ENCODE measurements at places on chromosomes 5 and 9.

GRCh38 chr5:65811885-65812284, 89.9 kb downstream of the NLN start:
- no peak overlapping the region for H3K27ac ChIP-seq
- H3K27me3 ChIP-seq, result no peaks in the 10 kb centered on the region
- no peaks in the 10 kb centered on the region for H3K4me1 ChIP-seq

DNA sequence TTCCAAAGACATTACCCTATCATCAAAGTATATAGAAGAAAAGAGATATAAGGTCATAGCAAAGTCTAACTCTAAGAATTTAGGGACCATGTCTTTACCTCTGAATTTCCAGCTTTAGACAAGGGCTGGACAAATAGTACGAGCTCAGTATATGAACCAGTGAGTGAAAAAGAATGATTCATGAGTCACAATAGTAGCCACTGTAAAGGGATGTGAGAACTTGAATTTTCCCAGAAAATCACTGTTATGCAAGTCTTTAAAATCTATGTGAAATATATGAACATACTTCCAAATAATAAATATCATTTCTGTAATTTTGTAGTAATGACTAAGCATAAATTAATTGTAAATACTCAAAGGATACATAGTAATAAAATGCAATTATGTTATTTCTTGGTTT, 305.9 kb upstream of the PRR16 start:
- no peak for DNase-seq
- no peak overlapping the region for H3K27ac ChIP-seq
- H3K4me3 ChIP-seq, result no peak overlapping the region
- no peaks in the 10 kb centered on the region for H3K27me3 ChIP-seq

GRCh38 chr5:141105350-141105749, 5.1 kb downstream of the PCDHB3 start:
- H3K27me3 ChIP-seq, result no peaks in the 10 kb centered on the region
- no peak overlapping the region for H3K27ac ChIP-seq
- H3K36me3 ChIP-seq, result no peaks in the 10 kb centered on the region
- H3K4me1 ChIP-seq, result no peaks in the 10 kb centered on the region
- no peak overlapping the region for H3K4me3 ChIP-seq

DNA sequence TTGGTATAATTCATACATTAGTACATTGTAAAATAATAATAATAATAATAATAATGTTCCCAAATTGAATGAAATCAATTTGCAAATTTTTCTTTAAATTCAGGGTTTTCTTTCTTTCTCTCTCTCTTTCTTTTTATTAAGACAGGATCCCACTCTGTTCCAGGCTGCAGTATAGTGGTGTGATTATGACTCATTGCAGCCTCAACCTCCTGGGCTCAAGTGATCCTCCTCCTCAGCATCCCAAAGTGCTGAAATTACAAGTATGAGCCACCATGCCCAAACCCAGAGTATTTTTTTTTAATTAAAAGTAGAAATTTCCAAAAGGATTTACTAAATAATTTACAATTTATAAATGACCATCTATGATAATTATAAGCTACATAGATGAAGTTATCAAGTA, 117.7 kb downstream of the HOMER1 start:
- no peak overlapping the region for H3K27ac ChIP-seq
- peaks cover 12% of the 10 kb centered on the region for H3K36me3 ChIP-seq
- H3K4me3 ChIP-seq, result no peak overlapping the region

DNA sequence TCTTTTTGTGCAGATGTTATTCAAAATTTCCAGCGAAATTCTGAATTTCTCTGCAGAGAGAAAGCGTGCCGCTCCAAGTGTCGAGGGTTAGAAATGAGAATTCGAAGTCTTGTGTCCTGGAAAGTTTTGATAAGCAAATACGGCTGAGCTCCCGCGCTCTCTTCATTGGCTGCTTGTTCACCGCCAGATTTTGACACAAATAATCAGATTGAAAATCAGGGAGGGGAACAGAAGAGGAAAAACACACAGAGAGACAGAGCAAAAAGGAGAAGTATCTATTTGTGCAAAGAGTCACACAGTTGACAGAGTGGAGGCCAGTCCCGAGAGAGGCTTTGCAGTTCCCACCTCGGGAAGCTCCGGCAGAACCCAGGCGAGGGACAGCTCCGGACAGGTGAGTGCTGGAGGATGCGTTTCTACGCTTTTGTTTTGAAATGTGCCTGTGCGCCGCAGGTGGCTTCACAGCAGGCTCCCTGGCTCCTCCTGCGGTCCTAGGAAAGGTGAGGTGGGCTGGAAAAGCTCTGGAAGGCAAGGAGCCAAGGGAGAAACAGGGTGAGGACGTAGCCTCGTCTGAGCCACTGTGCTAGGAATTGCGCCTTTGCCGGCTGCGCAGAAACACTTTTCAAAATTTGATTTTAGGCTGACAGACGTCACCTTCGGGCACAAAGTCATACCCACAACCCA, at the start of gene GFI1B:
GFI1B (plus strand) TSS at position 244 of the 681 bp plus-strand sequence. CDS start 7,985 bp downstream, outside the sequence.
- H3K4me1 ChIP-seq, result no peaks in the 10 kb centered on the region
- H3K27ac ChIP-seq, result no peak within 1 kb of the TSS
- H3K36me3 ChIP-seq, result no peaks in the 10 kb centered on the region

DNA sequence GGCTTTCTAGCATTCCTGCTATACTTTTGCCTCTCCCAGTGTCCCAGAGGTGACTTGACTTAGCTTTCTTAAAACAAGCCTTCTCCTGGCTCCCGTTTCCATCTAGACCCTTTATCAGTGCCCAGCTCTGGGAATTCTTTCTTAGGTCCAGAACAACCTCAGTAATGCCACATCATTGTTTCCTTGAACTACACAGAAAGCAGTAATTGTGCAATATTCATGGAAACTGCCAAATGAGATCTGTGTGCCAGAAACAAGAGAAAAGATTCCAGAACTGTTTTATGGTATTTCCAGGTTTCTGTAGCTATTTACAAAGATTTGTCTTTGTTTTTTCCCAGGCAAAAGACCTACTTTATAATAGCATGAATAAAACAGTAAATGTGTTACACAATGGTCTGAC, 391.3 kb downstream of the SLCO4C1 start:
- no peaks in the 10 kb centered on the region for H3K36me3 ChIP-seq
- H3K4me3 ChIP-seq, result no peak overlapping the region
- no peak overlapping the region for H3K27ac ChIP-seq
- H3K4me1 ChIP-seq, result no peaks in the 10 kb centered on the region

- H3K36me3 ChIP-seq, result no peaks in the 10 kb centered on the region
- no peaks in the 10 kb centered on the region for H3K4me1 ChIP-seq
- H3K27me3 ChIP-seq, result no peaks in the 10 kb centered on the region
Measured at GRCh38 chr5:23451156-23451555, 56.3 kb upstream of the PRDM9 start.

DNA sequence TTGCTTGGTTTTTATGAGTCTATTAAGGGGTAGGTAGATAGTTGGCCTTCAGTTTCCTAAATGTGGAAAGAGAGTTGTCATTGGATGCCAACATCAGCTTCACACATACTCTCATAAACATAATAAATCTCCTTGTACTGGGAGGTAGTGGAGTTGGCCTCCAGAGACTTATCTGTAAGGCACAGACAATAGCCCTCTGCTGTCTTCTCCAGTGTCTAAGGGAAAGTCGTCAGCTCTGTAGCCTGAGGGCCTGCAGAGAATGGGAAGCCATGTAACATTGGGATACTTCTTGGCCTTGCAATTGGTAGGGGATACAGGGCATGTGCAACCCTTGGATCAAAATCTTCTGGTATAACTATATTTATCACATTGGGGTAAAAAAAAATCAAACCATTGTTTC, 331.9 kb upstream of the KLF9 start:
- H3K4me3 ChIP-seq, result no peak overlapping the region
- H3K27ac ChIP-seq, result no peak overlapping the region
- no peaks in the 10 kb centered on the region for H3K27me3 ChIP-seq
- H3K4me1 ChIP-seq, result no peaks in the 10 kb centered on the region

GRCh38 chr9:121884057-121884541, 209.0 kb downstream of the TTLL11 start:
- H3K27me3 ChIP-seq, result no peaks in the 10 kb centered on the region
- H3K36me3 ChIP-seq, result no peaks in the 10 kb centered on the region

- H3K27ac ChIP-seq, result no peak overlapping the region
- peaks cover 59% of the 10 kb centered on the region for H3K4me1 ChIP-seq
- no peak overlapping the region for H3K4me3 ChIP-seq
- no peak for DNase-seq
- H3K36me3 ChIP-seq, result no peaks in the 10 kb centered on the region
- no peaks in the 10 kb centered on the region for H3K27me3 ChIP-seq
Measured at GRCh38 chr5:40381676-40382363, 297.9 kb upstream of the PTGER4 start.

DNA sequence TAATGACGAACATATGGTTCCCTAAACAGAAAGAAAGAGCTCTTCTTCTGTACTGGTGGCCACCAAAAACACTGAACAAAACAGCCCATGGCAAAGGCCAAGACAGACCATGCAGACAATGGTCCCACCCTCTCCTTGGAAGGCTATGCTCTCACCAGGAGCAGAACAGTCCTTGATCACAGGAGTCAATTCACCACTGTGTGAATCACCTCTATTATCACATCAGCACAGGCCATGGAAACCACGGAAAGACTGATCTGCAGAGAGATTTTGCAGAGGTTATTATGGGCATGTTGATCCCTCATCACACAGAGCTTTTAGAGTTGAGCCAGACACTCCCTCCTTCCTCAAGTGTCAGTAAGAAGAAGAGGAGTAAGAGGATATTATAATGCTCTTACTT, 134.0 kb upstream of the RASEF start:
- H3K4me3 ChIP-seq, result no peak overlapping the region
- H3K27me3 ChIP-seq, result no peaks in the 10 kb centered on the region
- no peak overlapping the region for H3K27ac ChIP-seq
- DNase-seq, result no peak
- H3K36me3 ChIP-seq, result no peaks in the 10 kb centered on the region

DNA sequence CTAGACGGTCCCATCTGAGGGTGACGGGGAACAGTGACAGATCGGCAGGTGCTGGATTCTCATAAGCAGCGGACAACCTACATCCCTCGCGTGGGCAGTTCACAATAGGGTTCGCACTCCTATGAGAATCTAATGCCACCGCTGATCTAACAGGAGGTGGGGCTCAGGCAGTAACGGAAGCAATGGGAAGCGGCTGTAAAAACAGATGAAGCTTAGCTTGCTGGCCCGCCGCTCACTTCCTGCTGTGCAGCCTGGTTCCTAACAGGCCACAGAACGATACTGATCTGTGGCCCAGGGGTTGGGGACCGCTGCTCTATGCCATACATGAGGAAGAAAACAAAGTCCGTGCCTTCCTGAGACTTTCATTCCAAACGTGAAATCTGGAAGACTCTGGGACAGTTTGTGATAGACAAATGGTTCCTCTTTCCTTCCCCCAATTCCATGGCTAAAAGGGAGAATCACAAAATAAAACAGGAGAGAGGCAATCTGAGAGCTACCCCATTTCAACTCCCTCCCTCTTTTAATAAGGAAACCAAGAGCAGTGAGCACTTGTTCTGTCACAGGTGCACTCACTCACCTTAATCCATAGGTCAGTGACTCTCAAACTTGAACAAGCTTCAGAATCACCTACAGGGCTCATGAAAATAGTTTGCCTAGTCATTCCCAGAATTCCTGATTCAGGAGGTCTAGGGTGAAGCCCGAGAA, 12.1 kb downstream of the PDCL start:
- no peaks in the 10 kb centered on the region for H3K4me1 ChIP-seq
- H3K4me3 ChIP-seq, result no peak overlapping the region
- no peak overlapping the region for H3K27ac ChIP-seq

- DNase-seq, result no peak
- no peaks in the 10 kb centered on the region for H3K36me3 ChIP-seq
- no peak overlapping the region for H3K27ac ChIP-seq
- no peaks in the 10 kb centered on the region for H3K4me1 ChIP-seq
- H3K27me3 ChIP-seq, result no peaks in the 10 kb centered on the region
Measured at GRCh38 chr5:127572930-127573329, 55.5 kb downstream of the PRRC1 start.

- no peak for DNase-seq
- no peaks in the 10 kb centered on the region for H3K27me3 ChIP-seq
- peaks cover 10% of the 10 kb centered on the region for H3K4me1 ChIP-seq
- no peak overlapping the region for H3K4me3 ChIP-seq
- no peaks in the 10 kb centered on the region for H3K36me3 ChIP-seq
- H3K27ac ChIP-seq, result no peak overlapping the region
Measured at GRCh38 chr5:418162-419121, 24.5 kb upstream of the EXOC3 start.

DNA sequence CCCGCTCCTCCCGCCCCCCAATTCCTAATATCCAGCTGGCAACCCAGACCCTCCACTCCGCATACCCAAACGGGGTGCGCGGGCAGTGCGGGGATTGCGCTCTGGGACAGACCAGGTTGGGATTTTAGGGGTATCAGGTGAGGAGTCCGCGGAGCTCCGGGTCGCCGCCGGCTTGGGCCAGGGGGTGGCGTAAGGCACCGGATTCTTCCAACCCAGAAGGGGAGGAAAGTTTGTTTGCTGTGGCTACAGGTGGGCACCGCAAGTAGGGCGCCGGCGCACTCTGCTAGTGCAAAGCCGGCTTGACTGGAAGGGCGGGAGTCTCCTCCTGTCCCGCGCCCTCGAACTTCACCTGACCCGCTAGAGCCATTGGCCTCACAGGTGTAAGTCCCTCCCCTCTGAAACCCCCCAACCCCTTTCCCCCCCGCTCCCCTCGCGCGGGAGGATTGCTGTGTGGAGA, 709 bp downstream of the IQGAP2 start:
- H3K27ac ChIP-seq, result no peak overlapping the region
- H3K4me1 ChIP-seq, result peaks cover 31% of the 10 kb centered on the region
- peak; percentile 25 for DNase-seq
- no peaks in the 10 kb centered on the region for H3K36me3 ChIP-seq
- H3K4me3 ChIP-seq, result peak overlapping the region; percentile 28

- peak; percentile 51 for DNase-seq
- H3K36me3 ChIP-seq, result no peaks in the 10 kb centered on the region
- H3K4me3 ChIP-seq, result no peak overlapping the region
- no peaks in the 10 kb centered on the region for H3K4me1 ChIP-seq
- no peak overlapping the region for H3K27ac ChIP-seq
- H3K27me3 ChIP-seq, result no peaks in the 10 kb centered on the region
Measured at GRCh38 chr5:127564002-127564769, 46.7 kb downstream of the PRRC1 start.

DNA sequence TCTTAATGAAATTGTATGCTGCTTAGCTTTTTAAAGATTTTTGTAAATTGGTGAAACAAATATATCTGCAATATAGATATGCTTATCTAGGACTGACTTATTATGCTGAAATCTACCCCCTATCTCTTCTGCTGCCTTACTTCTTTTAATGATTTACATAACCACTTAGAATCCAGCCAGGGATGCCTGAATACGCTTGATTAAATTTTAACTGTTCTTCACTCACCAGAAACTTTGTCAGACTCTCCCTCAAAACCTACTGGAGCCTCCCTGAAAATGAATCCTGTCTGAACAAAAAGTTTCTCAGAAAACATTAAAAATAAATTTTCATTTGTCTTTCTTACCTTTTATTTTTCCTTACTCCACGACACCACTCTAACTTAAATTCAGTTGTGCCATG, 111.7 kb downstream of the ST8SIA4 start:
- peaks cover 21% of the 10 kb centered on the region for H3K4me1 ChIP-seq
- no peak overlapping the region for H3K4me3 ChIP-seq
- no peaks in the 10 kb centered on the region for H3K27me3 ChIP-seq

DNA sequence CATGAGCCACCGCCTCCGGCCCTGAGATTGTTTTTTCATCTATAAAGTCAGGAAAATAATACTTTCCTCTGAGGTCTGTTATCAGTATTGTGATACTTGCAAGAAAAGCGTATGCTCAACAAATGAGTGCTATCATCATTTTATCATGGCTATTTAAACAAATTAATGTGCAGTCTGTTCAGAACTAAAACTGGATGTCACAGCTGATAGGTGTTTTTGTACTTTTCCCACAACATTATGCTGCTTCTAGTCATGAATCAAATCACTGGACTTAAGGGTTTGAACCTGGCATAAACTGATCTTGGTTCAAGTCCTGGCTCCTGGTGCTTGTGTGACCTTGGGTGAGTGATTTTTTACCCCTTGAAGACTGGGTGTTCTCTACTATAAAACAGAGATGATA, 21.4 kb upstream of the PHF19 start:
- H3K4me3 ChIP-seq, result no peak overlapping the region
- H3K27ac ChIP-seq, result no peak overlapping the region
- DNase-seq, result no peak
- no peaks in the 10 kb centered on the region for H3K36me3 ChIP-seq
- H3K4me1 ChIP-seq, result peaks cover 29% of the 10 kb centered on the region
- H3K27me3 ChIP-seq, result no peaks in the 10 kb centered on the region

Measured in DND-41 (cell line).